Heart right ventricle (tissue), 16 donors: ENCODE measurements at places on chromosomes 4 and X. TPM values are rescaled to one million over a fixed set of nuclear protein-coding genes. Genes with fewer than 3 reads are reported as not detected.
A peak's percentile ranks its signal among the peaks of the same experiment; 100 is the strongest.

GRCh38 chr4:127668770-127669169 is 36.0 kb downstream of the INTU start:
- DNase-seq, result no peak

GRCh38 chr4:161554372-161554990 is 609.3 kb downstream of the FSTL5 start:
- no peak for DNase-seq

- DNase-seq, result no peak
Measured at GRCh38 chr4:89914609-89915550, 20.2 kb downstream of the MMRN1 start.

SERPINA7 gene
- polyA plus RNA-seq, result not detected

MAGEA8 gene
- polyA plus RNA-seq, result not detected

GRCh38 chrX:150841456-150842197 is 56.8 kb downstream of the CD99L2 start:
- no peak for DNase-seq

GRCh38 chr4:823176-823760 is 2.7 kb downstream of the CPLX1 start:
- DNase-seq, result no peak

DNA sequence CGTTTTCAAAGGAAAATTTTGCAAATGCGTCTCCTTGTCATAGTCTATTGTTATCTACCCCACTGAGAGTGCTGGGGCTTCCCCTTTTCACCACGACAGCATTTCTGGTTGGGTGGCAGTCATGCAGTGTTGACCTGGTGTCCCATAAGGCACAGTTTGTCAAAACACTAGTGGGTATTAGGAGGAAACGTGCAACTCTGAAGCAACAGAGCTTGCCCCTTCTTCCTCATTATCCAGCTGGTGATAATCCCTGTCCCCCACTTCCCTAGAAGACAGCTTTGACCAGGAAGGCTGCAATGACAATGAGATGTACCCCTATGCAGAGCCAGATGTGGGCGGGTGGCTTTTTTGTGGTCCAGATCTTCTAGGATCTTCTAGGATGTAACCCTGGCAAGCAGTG is 1.8 kb downstream of the TBC1D1 start:
- no peak for DNase-seq

DNA sequence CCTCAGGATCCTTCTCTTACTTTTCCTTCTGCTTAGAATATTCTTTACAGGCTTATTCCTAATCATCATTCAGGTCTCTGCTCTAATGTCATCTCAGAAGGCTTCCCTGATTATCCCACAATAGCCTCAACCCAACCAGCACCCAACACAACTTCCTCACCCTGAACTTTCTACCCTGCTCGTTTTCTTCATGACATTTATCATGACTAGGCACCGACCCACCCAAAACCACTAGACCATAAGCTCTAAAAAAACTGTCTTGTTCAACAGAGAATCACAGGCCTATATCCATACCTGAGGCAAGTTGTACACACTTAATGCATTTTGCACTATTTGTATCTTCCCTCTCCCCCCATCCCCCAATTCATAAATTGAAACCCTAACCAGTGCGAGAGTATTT is 95.3 kb downstream of the SH3RF1 start:
- DNase-seq, result no peak

GRCh38 chr4:53618321-53618720 is 27.0 kb upstream of the LNX1 start:
- DNase-seq, result no peak

AMTN gene
- polyA plus RNA-seq, result not detected

PRSS12 gene
- not detected for polyA plus RNA-seq

- DNase-seq, result no peak
Measured at GRCh38 chrX:140817943-140818342, 108.4 kb downstream of the LINC00632 start.

VEGFC gene
- polyA plus RNA-seq, result 5.4 TPM

ARX gene
- not detected for polyA plus RNA-seq

BEX5 gene
- polyA plus RNA-seq, result 0.17 TPM

GRCh38 chr4:185591679-185592141 is 56.4 kb upstream of the PDLIM3 start:
- DNase-seq, result no peak

NXF2 gene
- not detected for polyA plus RNA-seq

GRCh38 chr4:8730681-8731080 is 138.1 kb downstream of the CPZ start:
- DNase-seq, result no peak

DNA sequence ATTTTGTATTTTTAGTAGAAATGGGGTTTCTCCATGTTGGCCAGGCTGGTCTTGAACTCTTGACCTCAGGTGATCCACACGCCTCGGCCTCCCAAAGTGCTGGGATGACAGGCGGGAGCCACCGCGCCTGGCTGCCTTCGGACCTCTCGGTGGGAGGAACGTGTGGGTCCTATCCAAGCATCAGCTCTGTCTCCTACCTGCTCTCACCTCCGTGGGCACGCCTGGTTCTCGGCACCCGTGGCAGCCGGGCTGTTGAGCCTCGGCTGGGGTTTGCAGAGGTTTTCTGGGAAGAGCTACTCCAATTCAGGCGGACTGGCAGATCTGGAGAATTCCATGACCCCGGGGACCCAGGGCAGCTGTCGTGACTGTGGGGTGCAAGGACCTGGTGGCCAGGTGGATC is 23.6 kb upstream of the PPP2R3B start:
- DNase-seq, result no peak

- DNase-seq, result no peak
Measured at GRCh38 chrX:153620576-153620975, 21.6 kb upstream of the CCNQ start.

DNA sequence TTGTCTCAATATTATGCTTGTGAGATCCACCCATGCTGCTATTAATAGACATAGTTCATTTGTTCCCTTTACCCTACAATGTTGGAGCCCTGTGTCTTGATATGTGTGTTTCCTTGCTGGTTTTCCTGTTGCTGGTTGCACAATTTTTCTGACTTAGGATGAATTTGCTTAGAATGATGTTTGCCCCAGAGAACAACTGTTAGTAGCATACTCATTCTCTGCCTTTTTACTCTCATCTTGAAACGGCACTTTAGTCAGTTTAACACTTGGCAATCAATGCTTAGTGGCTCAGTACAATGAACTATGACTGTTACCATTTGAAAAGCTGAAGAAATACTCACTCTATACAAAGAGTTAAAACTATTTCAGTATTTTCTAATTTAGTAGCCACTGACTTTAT is 158.8 kb upstream of the NDST4 start:
- DNase-seq, result no peak

GRCh38 chrX:40773809-40774208 is 38.5 kb upstream of the MED14 start:
- no peak for DNase-seq

SYTL5 gene
- polyA plus RNA-seq, result 0.03 TPM

ELK1 gene
- polyA plus RNA-seq, result 34.1 TPM

DNA sequence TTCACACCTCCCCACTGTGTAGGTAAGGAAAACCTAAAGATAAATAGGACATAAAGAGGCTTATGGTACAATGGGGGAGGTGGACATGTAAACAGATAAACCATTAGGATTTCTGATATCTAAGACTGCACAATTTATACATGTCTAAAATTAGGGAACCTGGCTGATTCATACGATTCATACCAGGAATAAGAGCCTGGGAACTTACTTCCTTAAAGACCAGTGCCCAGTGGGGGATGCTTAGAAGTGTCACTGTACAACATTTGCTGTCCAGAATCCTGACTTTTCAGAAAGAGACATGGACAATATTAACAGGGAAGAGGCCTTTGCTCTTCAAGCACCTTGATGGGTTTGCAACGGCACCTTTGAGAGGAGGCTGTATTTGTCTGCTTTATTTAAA is 116.8 kb upstream of the KIT start:
- no peak for DNase-seq

RAB33A gene
- 0.22 TPM for polyA plus RNA-seq

- no peak for DNase-seq
Measured at GRCh38 chr4:4720646-4721045, 138.8 kb upstream of the MSX1 start.

DNA sequence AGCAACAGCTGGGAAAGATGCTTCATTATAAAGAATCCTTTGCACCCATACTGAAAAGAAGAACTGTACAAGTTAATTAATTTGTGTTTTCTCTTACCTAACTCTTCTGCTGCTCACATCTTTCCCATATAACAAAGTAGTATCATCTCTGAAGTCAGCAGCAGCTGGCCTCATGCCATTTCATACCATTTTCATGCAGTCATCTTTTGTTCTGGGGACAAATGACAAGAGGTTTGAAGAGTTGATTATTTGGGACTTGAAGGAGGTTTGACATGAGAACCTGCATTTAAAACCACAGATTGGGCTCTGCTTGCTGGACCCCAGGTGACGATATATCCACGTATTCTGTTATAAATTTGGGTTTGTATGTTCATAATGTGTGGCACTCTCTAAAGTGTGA is 430.3 kb downstream of the SPRY1 start:
- DNase-seq, result peak; percentile 72

- DNase-seq, result no peak
Measured at GRCh38 chr4:86247906-86248305, 111.9 kb downstream of the MAPK10 start.

GRCh38 chr4:56217343-56217890 is 169.9 kb downstream of the AASDH start:
- no peak for DNase-seq

- no peak for DNase-seq
Measured at GRCh38 chr4:78613522-78614321, 62.2 kb downstream of the ANXA3 start.

WNK3 gene
- polyA plus RNA-seq, result 0.36 TPM

UGT2B11 gene
- polyA plus RNA-seq, result not detected

AR gene
- 1.7 TPM for polyA plus RNA-seq

DNA sequence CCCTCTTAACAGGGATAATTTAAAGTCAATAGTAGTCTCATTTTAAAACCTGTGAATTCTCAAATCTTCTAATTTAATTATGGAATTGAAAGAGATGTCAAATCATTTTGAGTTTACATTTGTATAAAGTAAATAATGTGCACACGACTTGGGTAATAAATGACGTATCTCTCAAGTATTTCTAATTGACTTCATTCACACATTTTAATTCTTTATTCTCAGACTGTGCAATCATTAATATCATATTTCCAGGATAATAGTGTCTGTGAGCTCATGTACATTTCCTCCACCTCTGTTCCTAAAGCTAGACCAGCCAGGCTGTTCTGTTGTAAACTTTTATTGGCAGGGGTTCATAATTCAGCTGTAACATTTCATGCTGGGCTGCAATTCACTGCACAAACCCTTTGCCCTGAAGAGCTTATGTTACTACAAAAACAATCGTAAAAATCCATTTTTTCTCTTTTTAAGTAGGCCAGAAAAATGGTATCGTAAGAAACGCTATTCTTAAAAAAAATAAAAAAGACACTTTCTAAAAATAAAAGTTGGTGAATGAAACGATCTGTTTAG is 1103.1 kb upstream of the TENM3 start:
- no peak for DNase-seq

GRCh38 chr4:27692158-27692557 is 831.5 kb downstream of the STIM2 start:
- no peak for DNase-seq

DNA sequence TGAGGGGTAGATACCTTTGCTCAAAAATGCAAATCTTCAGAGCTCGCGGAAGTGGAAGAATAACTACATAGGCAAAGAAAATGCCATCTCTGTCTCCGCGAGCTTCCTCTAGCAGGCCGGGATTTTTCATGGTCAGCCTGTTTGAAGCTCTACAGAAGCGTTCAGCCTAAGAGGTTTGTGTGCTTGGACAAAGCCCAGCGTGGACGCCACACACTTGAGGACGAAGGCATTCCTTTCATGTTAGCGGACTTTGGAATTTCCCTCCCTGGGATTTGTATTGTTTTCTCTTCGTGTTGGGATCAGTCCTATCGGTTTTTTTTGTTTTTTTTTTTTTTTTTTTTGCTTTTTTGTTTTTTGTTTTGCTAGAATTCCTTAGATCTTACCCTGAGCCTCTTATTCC is 53.7 kb downstream of the SMIM31 start:
- DNase-seq, result no peak

DNA sequence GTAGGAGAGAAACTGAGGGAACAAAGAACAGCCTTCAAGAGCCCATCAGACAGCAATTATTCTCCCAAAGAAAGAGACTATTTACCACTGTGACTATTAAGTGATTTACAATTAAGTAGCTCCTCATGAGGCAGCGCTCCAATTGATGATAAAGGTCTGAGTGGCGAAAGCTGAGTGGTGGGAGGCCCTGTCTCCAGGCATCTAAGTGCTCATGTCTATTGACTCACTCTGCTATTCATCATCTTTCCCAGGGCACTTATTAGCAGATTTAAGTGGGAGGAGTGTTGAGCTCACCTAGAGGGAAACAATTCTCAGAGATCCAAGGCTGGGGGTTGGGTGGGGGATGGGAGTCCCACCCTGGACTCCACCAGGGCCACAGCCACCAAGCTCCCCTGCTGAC is 23.3 kb downstream of the AMER1 start:
- DNase-seq, result no peak

DNA sequence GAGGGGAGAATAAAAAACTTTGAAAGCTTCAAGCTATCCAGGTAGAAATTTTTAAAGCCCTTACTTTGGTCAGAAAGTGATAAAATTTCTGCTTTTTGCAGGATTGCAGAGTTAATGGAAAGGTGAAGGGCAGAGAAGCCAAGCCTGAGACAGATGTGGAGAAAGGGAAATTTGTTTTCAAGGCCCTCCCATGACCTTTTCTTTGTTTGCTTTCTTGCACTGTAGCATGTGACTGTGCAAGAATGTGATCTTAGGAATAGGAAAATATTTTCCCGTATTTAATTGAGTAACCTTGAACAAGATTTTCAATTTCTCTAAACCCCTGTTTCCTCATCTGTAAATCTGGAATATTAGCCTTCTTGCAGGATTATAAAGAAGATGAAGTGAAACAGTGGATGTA is 307.2 kb downstream of the PPARGC1A start:
- DNase-seq, result no peak

ZBTB33 gene
- 1.8 TPM for polyA plus RNA-seq

CSN3 gene
- not detected for polyA plus RNA-seq

DNA sequence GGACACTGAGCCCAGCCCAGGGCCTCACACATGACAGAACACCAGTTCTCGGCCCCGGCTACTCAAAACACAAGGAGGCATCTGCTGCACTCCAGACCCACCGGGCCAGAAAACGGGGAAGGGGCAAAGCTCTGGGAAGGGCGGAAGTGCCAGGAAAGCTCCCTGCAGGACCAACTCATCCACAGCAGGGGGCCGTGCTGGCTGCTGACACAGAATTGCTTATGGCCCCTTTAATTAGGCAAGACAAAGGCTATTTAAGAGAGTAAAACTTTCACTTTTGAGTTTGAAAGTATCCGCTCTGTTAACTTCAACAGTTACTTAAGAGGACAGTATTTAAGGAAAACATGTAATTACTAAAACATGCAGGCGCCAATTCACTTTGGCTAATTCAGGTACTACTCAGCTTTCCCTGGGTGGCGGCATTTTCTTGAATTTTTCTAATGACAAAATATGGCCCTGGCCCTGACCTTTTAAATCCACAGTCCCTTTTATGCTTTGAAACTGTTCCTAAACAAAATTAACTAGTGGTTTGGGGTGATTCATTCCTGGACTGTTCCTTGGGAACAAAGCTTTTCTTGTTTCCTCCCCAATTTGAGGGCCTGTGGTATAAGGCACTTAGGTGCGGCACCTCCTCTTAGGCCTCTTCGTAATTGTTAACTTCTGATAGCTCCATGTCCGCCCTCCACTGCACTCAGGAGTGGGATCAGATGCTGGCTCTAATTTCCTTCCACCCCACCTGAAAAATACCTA is 40.4 kb downstream of the NSG1 start:
- no peak for DNase-seq

GLOD5 gene
- not detected for polyA plus RNA-seq

GRCh38 chr4:177108708-177109107 is 201.0 kb upstream of the NEIL3 start:
- no peak for DNase-seq

- no peak for DNase-seq
Measured at GRCh38 chrX:127207326-127207725, 387.8 kb downstream of the PRR32 start.

- no peak for DNase-seq
Measured at GRCh38 chrX:1618689-1619088, 3.8 kb downstream of the ASMT start.
